ENCODE measurements at places on chromosomes 4 and X.

- no peak for DNase-seq
These were observed 222.1 kb upstream of the GALNT7 start for GRCh38 chr4:172946503-172946902.

DNA sequence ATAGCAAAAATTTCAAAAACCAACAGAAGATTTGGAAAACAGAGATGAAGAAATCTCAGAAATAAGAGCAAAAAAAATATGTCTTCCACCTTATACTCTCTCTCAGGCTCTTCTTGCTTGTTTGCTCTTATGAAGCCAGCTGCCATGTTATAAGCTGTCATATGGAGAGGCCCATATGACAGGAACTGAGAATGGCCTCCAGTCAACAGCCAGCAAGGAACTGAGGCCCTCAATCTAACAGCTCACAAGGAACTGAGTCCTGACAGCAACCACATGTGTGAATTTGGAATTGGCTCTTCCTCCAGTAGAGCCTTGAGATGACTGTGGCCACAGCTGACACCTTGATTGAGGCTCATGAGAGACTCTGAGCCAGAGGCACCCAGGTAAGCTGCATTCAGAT is 51.3 kb upstream of the MAOA start:
- DNase-seq, result no peak

GRCh38 chrX:137565921-137566745 is at the start of gene ZIC3:
TSS of gene ZIC3 (plus strand) at chrX:137566127. CDS start at chrX:137566692, 565 bp downstream.
- DNase-seq, result no peak

GRCh38 chr4:14529653-14530052 is 472.6 kb upstream of the CPEB2 start:
- peak; percentile 57 for DNase-seq

DNA sequence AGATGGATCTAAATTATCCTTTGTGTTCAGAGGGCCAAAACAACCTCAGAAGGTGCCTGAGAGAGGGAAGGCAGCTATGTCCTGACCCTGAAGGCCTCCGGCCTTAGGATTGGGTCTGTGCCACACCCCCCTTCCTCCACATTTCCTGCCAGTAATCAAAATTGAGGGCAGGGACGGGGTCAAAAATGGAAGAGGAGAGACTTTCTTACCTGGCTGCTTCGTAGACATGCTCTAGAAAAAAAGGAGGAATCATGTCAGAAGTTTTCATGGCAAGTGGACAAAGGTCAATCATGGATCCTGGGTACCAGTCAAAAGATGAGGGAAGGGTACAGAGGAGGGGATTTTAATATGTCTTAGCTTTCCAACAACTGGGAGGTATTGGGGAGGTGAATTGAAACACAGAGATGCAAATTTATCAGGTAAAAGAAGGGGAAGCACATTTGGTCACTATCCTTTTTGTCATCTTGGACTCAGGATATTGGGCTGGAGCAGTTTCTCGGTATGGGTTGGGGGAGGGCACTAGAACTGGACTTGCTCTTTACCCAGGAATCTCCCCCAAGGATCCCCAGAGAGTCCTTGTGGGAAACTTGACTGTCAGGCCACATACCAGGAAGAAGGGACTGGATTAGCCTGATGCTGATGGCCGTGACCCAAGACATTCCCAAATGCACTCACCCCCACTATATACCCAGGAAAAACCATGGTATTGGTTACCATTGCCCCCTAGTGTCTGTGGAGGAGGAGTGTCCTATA is 17.1 kb downstream of the VSIG4 start:
- no peak for DNase-seq

- DNase-seq, result no peak
These were observed 61.1 kb downstream of the CPEB2 start for GRCh38 chr4:15063341-15063740.

DNA sequence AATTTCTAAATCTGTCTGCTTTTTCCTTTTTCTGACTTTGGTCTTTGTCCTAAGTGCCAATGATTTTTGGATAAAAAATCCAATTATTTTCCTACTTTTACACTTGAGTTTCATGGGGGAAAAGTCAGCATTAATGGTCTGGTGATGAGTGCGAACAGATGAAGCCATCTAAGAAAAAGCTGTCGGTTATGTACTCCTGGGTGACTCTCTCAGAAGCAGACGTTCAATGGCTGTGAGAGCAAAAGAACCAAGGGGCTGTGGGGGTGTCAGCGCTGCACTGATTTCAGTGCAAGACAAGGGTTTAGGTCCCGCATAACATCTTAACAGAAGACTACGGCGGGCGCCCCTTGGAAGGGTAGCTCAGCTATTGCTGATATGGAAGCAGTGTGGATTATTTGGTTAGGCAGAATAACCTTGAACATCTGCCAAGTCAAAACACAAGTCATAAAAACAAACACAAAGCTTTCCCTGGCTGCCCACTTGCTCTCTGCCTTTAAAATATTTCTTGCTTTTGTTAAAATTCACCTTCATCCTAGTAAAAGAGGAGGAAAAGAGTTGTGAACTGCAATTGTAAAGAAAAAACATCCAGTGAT is 240.5 kb downstream of the MAML3 start:
- DNase-seq, result no peak
